Cortex of kidney (tissue), 1 donor: ENCODE measurements at places on chromosomes 3 and 15.

- no peak for DNase-seq
Measured at GRCh38 chr15:80732167-80732566, 37.1 kb downstream of the ABHD17C start.

DNA sequence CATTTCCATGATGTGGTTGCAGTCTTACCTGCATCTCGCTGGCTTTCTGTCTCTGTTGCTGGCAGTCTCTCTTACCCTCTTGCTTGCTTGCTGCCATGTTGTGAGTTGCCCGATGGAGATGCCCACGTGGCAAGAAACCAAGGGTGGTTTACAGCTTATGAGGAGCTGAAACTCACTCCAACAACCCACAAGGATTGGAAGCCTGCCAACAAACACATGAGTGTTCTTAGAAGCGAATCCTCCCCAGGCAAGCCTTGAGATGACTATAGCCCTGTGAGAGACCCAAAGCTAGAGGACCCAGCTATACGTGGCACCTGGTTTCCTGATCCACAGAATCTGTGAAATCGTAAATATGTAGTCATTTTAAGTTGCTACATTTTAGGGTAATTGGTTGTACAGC lies 490.9 kb upstream of the ADAMTS9 start:
- no peak for DNase-seq

- no peak for DNase-seq
Measured at GRCh38 chr15:59256482-59256881, 49.8 kb downstream of the LDHAL6B start.

GRCh38 chr3:102715030-102715697 lies 280.3 kb downstream of the ZPLD1 start:
- no peak for DNase-seq

DNA sequence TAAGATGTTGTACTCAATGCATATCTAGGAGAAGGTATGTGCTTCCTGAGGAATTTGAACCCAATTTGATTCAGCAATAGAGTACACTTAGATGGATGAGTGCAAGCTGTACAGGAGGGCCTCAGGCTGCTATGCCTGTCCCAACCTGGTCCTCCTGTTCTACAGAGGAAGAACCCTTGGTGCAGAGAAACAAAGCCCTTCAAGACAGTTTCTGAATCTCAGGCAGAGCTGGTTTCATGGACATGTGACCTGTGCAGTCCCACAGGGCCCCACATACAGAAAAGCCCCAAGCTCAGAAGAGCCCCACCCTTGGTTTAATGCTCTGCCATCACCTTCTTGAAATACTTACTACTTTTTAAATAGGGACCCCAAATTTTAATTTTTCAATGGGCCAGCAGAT lies 15.3 kb downstream of the FOXP1 start:
- DNase-seq = no peak

- DNase-seq = no peak
Measured at GRCh38 chr3:100081311-100081710, 33.0 kb downstream of the FILIP1L start.

DNA sequence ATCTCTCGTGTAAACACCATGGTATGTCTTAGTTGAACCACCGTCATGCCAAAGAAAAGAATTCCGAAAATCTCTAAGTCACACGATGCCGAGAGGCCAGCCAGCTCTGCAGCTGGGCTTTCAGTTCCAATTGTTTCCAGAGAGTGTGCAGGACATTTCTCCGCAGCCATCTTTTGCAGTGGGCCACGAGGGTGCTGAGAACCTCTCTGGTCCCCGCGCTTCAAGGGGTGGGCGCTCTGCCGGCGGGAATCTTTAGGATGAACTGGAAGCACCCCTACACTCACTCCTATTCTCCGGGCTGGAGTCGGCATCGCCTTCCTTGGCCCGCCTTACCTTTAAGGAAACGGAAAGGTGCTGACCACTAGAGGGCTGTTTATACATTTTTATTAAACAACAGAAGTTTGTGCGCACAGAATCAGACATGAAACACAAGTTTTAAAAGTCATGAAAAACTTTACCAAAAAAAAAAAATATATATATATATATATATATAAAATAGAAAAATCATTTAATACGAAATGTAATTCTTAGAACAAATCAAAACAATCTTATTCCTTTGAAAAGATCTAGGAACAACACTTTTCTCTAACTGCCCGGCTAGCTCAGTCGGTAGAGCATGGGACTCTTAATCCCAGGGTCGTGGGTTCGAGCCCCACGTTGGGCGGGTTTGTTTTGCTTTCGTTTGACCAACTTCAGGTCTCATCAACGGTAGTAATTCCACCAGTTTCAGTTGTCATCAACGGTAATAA lies 12.5 kb upstream of the MORF4L1 start:
- no peak for DNase-seq

DNA sequence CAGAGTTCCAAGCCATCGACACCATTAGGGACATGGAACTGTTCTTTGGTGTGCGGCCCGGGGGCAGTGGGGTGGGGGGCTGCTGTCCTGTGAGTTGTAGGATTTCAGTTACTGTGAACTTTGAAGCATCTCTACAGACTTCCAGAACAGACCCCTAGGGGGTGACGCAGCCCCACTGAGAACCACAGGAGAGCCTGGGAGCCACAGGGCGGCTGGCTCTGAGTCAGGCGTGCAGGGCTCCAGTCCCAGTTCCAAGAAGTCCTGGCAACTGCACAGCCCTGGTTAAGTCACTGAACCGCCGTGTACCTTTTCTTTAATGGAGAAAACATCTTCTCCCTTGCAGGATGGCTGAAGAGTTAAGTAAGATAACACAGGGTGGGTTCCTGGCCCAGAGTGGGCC lies 23.5 kb upstream of the LRTM1 start:
- DNase-seq = no peak

DNA sequence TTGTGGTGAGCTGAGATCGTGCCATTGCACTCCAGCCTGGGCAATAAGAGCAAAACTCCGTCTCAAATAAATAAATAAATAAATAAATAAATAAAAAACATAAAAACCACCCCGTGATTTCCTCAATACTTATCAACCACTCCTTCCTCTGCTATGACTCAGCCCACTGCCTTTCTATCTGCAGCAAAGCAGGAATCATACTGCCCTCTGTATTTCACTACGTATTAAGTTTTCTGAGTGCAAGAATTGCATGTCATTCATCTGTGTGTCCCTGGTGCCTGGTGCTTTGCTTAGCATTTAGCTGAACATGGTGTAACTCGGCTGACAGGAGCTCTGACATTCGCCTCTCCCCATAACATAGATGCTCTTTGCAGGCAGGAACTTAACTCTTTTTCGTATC lies 7.1 kb downstream of the LSG1 start:
- DNase-seq = no peak
